ENCODE measurements at places on chromosomes 2 and 18. TPM values are rescaled to one million over a fixed set of nuclear protein-coding genes. Genes with fewer than 3 reads are reported as not detected.
A peak's percentile ranks its signal among the peaks of the same experiment; 100 is the strongest.

RAX gene
- total RNA-seq: not detected

DNA sequence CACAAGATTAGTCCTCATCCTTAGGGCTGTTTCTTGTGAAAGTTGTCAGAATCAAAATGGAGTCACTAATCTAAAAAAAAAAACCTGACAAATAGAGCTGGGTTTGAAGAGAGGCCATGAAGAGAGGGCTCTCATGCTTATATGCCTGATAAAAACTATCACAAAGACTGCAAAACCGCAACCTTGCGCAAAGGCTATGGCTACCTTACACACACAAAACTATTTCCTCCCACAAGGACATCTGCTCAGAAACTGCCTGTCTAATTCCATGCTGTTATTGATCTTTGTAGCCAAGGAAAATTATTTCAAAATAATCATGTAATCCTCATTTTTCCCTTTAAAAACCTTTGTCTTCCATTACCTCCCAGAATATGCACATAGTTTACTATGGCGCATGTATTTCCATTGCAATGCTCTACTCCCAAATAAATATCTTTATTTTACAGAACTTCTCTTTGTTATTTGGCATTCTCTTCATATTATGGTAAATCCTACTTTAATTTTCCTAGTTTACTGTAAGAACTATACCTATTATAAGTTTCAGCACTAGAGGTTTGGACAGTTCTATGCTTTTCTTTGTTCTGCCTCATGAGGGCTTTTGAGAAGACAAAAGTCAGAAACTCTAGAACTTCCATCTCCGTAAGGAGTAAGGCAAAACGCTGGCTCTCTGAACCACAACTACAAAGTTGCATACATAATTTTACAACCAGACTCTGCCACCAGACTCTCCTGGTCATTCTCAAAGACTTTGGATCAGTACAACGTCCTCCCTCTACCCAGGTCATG lies 9.6 kb upstream of the DPYSL5 start:
- DNase-seq: peak; percentile 71

- no peak for DNase-seq
Observed at GRCh38 chr18:8871489-8871888, 166.1 kb downstream of the MTCL1 start.

- peak; percentile 85 for DNase-seq
Observed at GRCh38 chr2:232929303-232930058, 59.4 kb downstream of the SNORC start.

POTEJ gene
- total RNA-seq: not detected

- DNase-seq: peak; percentile 75
Observed at GRCh38 chr2:46229134-46230063, 67.8 kb upstream of the EPAS1 start.

DNA sequence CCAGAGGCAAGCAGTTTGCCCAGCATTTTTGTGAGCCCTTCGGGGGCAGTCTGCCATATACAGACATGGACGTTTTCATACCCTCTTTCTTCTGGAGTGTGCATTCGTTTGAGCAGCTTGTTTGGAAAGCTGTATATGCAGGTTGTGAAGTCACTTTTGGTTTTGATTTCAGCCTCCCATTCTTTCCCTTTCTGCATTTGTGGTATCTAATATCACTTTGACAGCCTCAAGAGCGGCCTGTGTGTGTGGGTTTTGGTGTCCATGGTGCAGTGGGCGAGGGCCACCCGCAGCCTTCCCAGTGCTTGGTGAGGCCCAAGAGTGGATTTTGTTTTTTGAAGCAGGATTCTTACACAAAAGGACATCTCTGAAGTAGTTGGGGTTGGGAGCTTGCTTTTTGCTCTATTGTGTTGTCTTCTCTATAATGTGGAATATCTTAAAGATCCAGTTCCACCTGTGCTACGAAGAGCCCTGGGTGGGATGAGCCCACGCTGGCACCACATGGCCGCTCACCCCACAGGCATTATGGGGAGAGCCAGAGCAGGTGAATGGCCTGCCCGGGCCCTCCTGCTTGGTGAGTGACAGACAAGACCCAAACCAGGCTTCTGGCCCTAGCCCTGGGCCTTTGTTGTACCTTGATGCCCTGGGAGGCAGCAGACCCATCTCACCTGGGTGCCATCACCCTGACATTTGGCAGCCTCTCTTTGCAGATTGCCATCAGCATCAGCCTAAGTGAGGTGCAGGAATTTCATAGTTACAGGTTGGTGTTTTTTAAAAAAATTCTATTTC lies 29.5 kb downstream of the INPP4A start:
- DNase-seq: no peak

TMEM185B gene
- 46.7 TPM for total RNA-seq

GRCh38 chr2:132557694-132558093 lies 112.3 kb downstream of the LYPD1 start:
- no peak for DNase-seq

ACTR1B gene
- total RNA-seq: 44.9 TPM

GRCh38 chr2:204479557-204479956 lies 65.7 kb upstream of the PARD3B start:
- no peak for DNase-seq

DNA sequence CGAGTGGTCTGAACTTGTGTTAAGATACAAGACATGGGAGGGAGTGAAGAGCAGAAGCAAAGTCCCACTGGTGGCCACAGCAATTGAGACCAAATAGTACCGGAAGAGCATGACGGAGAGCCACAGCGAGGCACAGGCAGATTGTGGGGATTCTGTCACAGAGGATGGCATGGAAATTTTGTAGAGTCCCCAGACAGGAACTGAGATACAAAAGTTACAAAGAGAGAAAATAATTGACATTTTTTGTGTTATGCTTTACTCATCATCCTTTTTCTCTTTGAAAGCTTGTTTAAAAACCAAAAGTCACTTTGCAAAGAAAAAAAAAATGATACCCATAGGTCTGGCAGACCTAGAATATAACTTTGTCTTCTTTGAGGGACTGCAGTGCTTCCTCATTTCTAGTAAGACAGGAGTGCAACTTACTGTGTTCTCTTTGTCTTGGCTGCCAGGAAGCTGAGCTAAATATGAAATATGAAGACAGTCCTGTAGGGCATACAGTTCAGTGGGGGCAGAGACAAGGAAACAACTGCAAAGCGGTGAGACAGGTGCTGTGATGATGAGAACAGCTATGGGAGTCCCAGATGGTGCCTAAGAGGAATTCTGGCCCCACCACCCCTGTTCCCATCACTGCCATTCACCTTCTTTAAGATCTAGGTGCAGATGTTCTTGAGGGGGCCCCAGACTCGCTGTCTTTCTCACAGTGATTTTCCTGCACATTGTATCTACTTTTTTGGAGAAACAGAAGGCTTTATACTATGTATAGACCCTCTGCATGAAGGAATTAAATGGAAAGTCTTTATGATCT lies 5.2 kb downstream of the ARHGAP25 start:
- DNase-seq: no peak

GRCh38 chr2:219887870-219888269 lies 260.4 kb downstream of the SLC4A3 start:
- no peak for DNase-seq

GRCh38 chr2:238042849-238043584 lies 17.8 kb upstream of the SCLY start:
- peak; percentile 80 for DNase-seq

GRCh38 chr2:42713920-42714319 lies 50.0 kb downstream of the OXER1 start:
- DNase-seq: no peak

C2orf78 gene
- total RNA-seq: not detected

- DNase-seq: no peak
Observed at GRCh38 chr18:77619525-77619924, 369.9 kb downstream of the GALR1 start.

DNA sequence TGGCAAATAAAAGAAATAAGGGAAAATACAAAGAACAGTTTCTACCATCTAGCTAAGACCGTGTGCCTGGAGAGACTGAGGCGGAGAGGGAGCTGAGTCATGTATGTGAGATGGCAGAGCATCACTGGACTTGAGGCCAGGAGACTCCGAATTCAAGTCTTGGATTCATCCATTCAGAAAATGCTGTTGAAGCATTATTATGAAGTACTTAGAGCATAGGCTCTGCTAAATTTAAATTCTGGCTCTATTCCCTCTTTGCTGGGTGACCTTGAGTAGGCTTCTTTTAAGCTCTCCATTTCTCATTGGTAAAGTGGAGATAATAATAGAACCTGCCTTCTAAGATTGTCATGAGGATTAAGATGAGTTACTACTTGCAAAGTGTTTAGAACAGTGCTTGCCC lies 34.7 kb downstream of the NPHP1 start:
- no peak for DNase-seq

DNA sequence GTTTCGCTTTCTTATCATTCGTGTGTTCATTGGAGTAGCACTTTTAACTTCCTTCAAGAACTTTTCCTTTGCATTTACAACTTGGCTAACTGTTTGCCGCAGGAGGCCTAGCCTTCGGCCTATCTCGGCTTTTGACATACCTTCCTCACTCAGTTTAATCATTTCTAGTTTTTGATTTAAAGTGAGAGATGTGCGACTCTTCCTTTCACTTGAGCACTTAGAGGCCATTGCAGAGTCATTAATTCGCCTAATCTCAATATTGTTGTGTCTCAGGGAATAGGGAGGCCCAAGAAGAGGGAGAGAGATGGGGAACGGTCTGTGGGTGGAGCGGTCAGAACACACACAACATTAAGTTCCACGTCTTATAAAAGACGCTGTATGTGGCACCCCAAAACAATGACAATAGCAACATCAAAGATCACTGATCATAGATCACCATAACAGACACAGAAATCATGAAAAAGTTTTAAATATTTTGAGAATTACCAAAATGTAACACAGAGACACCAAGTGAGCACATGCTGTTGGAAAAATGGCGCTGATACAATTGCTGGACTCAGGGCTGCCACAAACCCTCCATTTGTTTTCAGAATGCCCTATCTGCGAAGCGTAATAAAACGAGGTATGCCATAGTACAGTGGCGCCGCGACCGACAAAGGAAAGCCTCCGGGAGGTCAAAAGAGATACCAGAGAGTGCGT lies 553 bp downstream of the TIGD1 start:
- no peak for DNase-seq

UBXN2A gene
- total RNA-seq: 13.8 TPM

- peak; percentile 83 for DNase-seq
Observed at GRCh38 chr2:12702168-12703121, 14.3 kb upstream of the TRIB2 start.

- no peak for DNase-seq
Observed at GRCh38 chr2:98160554-98160953, 73.6 kb downstream of the VWA3B start.

DNA sequence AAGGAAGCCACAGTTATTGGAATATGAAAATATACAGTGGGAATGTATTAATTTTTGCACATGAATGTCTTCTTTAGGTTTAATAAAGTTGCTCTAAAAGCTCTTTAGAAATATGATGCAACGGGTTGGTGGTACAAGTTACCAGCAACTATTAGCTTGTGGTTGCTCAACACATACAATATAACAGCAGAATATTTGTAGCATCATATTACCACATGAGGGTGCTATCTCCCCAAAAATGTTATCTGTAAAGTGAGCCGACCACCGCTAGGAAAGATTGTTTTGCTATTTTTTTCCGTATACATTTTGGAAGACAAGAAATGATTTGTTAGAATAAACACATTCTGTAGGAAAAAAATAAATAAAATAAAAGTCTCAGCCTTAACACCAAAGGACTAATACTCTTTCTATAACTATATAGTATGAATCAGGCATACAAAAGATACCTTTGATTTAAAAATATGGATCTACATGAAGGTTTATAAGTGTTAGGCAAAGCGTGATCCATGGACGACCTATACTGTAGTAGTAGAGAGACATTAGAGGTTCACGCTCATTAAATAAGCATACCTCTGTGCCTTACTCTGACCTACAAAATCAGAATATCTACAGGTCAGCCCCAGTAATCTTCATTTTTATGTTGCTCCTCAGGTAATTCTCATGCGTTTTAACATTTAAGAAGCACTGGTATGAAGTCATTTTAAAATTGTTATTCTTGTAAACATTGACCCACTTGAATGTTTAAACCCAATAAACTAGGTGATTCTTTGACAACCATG lies 1110.6 kb upstream of the ACVR2A start:
- DNase-seq: peak; percentile 18

DNA sequence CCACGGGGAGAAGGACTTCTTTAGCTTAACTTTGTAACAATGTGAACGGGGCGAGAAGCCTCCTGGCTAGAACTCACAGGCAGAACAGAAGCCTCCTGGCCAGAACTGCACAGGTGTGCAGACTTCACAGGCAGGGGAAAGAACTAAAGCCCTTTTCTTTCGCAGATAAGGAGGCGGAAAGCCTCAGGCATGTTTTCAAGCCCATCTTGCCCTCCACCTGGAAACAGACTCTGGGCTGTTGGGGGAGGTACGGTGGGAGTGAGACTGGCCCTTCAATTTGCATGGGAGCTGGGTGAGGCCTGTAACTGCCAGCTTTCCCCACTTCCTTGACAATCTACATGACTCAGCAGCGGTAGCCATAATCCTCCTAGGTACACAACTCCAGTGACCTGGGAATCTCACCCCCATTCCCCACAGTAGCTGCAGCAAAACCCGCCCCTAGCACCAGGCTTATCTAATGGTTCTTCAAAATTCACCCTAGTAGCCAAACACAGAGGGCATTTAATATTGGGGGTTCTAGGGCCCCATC lies 22.9 kb upstream of the ABCA12 start:
- DNase-seq: no peak

SERPINB4 gene
- not detected for total RNA-seq

- DNase-seq: no peak
Observed at GRCh38 chr2:98026292-98026691, 30.5 kb upstream of the TMEM131 start.

KLHL14 gene
- total RNA-seq: not detected

DNA sequence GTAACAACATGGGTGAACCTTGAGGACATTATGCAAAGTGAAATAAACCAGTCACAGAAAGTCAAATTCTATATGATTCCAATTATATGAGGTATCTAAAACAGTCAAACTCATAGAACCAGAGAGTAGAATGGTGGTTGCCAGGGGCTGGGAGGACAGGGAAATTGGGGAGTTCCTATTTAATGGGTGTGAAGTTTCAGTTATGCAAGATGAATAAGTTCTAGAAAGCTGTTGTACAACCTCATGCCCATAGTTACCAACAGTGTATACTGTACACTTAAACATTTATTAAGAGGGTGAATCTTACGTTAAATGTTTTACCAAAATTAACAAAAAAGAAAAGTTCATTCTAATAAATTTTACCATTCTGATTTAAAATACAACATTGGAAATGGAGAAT lies 92.7 kb upstream of the WDSUB1 start:
- no peak for DNase-seq
